ENCODE measurements at places on chromosomes 3 and 15.

GRCh38 chr3:99536555-99537314, 101.7 kb upstream of the COL8A1 start:
- DNase-seq: no peak

- DNase-seq: no peak
Measured at GRCh38 chr15:67097930-67098740, 32.7 kb downstream of the SMAD3 start.

DNA sequence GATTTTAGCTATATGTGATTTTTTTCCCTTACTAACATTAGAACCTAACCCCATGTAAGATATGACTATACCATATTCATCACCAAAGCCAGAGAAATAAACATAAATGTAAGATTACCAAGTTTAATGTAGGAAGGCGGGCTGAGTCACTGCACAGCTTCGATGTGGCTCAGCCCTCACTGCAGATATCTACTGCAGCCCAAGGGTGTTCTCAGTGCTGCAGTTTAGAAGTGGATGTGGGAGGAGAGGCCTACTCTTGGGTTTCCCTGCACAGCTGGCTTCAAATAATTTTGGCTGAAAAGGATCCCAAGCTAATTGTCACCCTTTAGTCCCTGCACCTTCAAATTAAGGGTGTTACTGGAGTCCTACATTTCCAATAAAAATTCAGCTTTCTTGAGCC, 9.3 kb downstream of the ARPP19 start:
- DNase-seq: no peak

GRCh38 chr3:139506766-139507165, 30.4 kb upstream of the RBP2 start:
- DNase-seq: no peak

GRCh38 chr3:41985018-41985417, 23.1 kb upstream of the ULK4 start:
- no peak for DNase-seq

DNA sequence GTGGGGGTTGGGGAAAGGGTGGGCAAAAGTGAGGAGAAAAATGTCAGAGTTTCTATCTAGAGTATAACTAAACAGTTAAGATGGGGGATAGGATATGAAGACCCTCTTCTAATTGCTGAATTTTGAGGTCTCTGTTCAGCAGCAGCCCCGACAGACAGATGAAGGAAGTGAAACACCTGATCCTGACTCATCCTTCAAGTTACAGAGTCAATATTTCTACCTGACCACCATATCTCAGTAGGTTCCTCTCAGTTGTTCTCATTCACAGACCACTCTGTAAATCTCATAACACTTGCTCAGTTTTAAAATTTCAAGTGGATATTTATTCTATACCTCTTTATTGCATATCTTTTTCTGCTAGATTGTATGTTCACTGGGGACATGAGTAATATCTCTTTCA, 69.5 kb downstream of the CCDC54 start:
- no peak for DNase-seq

GRCh38 chr3:114727373-114727772, 419.7 kb downstream of the ZBTB20 start:
- no peak for DNase-seq

DNA sequence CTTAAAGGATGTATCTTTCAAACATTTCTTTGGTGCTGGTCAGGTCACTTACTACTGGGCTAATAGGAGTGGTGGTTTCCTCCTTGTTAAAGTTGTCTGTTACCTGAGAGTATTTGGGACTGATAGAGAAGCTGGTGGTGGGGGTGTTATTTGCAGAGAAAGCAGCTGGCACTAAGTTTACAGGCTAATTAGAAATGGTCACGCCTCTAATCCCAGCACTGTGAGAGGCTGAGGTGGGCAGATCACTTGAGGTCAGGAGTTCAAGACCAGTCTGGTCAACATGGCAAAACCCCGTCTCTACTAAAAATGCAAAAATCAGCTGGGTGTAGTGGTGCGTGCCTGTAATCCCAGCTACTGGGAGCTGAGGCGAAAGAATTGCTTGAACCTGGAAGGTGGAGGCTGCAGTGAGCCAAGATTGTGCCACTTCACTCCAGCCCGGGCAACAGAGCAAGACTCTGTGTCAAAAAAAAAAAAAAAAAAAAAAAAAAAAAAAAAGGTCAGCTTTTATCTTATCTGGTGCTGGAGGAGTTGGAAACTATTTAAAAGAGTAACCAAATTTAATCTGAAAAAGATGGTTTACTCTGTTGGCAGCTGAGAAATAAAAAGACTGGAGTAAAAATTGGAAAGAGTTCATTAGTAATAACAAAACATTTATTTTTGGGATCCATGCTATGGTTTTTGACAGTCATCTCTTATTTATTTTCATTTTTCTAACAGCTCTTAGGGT, 332.6 kb downstream of the PTPRG start:
- no peak for DNase-seq

- DNase-seq: no peak
Measured at GRCh38 chr3:188974856-188975599, 196.7 kb upstream of the TPRG1 start.

- DNase-seq: no peak
Measured at GRCh38 chr3:183584246-183584913, 28.9 kb upstream of the KLHL6 start.

- no peak for DNase-seq
Measured at GRCh38 chr3:73029321-73029796, 32.1 kb upstream of the EBLN2 start.

GRCh38 chr3:133676336-133677118, 14.8 kb upstream of the TOPBP1 start:
- no peak for DNase-seq

DNA sequence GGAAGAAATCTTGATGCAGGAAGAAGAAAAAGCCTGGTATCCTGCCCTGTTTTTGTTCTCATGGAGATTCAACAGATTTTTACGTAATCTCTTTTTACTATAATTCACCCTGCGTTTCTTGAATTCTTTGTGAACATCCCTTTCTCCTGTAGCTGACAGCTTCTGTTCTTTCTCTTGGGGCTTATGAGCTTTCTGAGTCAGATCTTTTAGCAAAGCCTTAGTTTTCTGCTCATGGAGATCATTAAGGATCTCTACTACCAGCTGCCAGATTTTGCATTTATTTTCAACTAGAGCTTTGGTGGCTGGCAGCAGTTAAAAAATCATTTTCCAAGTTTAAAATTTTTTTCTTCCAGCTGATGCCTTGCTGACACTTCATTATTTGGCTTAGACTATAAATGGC, 51.6 kb downstream of the MOBP start:
- no peak for DNase-seq

DNA sequence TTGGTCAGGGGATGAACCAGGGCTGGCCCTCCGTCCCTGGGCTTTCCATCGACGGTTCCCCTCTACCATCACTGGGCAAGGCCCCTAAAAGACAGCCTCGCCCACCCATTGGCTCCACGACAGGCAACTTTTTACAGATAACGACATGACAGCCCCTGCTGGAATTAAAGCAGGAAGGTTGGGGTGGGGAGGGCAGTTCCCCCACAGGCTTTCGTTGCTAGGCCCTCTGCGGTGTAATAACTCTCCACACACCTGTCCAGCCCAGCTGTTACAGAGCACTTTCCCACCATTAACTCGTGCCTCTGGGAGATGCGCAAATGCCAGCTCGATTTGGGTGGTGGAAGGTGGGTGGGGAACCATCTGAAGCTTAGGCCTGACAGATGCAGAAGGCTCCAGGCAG, 264.2 kb upstream of the TLE3 start:
- DNase-seq: no peak

GRCh38 chr15:101264011-101264410, 12.2 kb upstream of the CHSY1 start:
- no peak for DNase-seq

DNA sequence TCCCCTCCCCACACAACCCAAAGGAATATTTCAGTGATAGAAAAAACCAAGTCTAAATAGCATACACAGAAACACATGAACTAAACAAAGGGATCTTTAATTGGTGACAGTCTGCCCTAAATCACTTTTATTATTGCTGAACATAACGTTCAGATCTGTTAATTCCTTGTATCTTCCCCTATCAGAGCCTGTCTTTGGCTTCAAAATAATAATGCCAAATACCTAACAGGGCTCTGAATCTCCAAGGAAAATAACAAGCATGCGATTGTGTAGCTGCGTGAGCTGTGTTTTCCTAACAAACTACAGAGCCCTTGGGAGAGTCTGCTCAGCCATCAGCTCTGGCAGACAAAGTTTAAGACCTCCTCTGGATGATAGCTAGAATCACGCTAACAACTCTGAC, 1010.1 kb downstream of the ROBO1 start:
- no peak for DNase-seq

- no peak for DNase-seq
Measured at GRCh38 chr15:41944313-41944940, 27.9 kb downstream of the EHD4 start.

- DNase-seq: no peak
Measured at GRCh38 chr3:144033863-144034262, 62.2 kb downstream of the DIPK2A start.
